ENCODE measurements at places on chromosomes 16 and 17. TPM values are rescaled to one million over a fixed set of nuclear protein-coding genes. Genes with fewer than 3 reads are reported as not detected.

HSPB9 gene
- total RNA-seq = not detected

GRCh38 chr16:66003201-66003600, 363.3 kb upstream of the CDH5 start:
- H3K36me3 ChIP-seq = no peaks in the 10 kb centered on the region
- H3K4me3 ChIP-seq = no peak overlapping the region
- no peaks in the 10 kb centered on the region for H3K4me1 ChIP-seq
- no peaks in the 10 kb centered on the region for H3K27me3 ChIP-seq
- no peak for DNase-seq
- no peak overlapping the region for H3K27ac ChIP-seq

DNA sequence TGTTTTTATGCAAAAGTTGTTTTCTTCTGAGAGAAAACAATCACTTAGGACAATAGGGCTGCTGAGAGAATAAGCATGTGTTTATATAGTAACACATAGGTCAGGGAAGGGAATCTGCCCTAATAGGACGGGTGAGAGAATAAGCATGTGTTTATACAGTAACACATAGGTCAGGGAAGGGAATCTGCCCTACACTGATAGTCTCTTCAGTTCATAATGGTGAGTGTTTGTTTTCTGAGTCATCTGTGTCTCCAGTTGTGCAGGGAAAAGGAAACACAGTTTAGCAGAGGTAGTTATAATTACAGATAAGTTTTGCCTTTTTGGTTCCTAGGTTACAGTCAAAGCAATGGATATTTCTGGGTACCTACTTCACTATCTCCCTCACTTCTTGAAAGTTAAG, 252.3 kb upstream of the CA10 start:
- H3K36me3 ChIP-seq = no peaks in the 10 kb centered on the region
- H3K4me1 ChIP-seq = no peaks in the 10 kb centered on the region
- H3K27me3 ChIP-seq = no peaks in the 10 kb centered on the region
- H3K4me3 ChIP-seq = no peak overlapping the region

GRCh38 chr17:14831491-14831890, 433.6 kb downstream of the PMP22 start:
- DNase-seq = no peak
- H3K27me3 ChIP-seq = no peaks in the 10 kb centered on the region

DNA sequence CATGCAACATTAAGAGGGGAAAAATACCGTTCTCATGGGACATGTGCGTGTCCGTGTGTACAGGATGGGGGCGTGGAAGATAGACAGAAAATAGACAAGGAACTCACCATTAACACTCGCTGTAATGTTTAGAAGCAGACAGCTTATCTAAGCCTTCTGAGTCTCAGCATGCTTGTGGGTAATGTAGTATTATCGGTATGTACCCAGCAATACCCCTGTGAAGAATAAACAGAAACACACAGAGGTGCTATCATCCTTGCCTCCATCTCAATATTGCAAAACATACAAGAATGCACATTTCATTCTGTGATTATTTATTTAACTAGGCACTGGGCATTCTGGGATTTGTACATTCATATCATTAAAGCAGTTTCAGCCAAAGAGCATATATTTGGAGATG, 42.0 kb upstream of the RBFOX1 start:
- H3K4me1 ChIP-seq = no peaks in the 10 kb centered on the region
- H3K4me3 ChIP-seq = no peak overlapping the region
- no peak overlapping the region for H3K27ac ChIP-seq
- H3K27me3 ChIP-seq = no peaks in the 10 kb centered on the region
- no peak for DNase-seq

DNA sequence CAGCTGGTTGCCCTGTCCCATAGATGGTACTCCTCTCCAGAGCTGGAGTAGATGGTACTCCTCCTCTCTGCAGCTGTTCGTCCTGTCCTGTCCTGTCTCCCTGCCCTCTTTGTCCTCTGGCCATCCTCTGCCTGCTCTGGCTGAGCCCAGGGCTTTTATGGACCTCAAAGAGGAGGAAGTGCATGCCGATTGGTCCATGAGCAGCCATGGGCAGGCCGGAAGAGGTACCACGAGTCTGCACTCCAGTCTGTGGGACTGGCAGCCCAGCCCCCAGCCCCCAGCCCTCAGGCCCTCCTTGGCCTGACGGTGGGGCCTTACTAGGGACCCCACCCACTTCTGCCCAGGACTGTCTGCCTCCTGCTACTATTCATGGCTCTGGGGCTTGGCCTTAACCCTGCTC, 27.0 kb downstream of the GNGT2 start:
- no peak for DNase-seq
- H3K4me1 ChIP-seq = peaks cover 6% of the 10 kb centered on the region
- no peak overlapping the region for H3K4me3 ChIP-seq
- no peak overlapping the region for H3K27ac ChIP-seq
- H3K36me3 ChIP-seq = no peaks in the 10 kb centered on the region

- H3K27me3 ChIP-seq = no peaks in the 10 kb centered on the region
- no peak for DNase-seq
- H3K4me1 ChIP-seq = peaks cover 28% of the 10 kb centered on the region
These were observed 5.7 kb upstream of the SNAI3 start for GRCh38 chr16:88691924-88692560.
